ENCODE measurements at places on chromosomes 11 and 22.

- no peak for DNase-seq
These were observed 328.8 kb downstream of the TBC1D22A start for GRCh38 chr22:47091246-47091651.

DNA sequence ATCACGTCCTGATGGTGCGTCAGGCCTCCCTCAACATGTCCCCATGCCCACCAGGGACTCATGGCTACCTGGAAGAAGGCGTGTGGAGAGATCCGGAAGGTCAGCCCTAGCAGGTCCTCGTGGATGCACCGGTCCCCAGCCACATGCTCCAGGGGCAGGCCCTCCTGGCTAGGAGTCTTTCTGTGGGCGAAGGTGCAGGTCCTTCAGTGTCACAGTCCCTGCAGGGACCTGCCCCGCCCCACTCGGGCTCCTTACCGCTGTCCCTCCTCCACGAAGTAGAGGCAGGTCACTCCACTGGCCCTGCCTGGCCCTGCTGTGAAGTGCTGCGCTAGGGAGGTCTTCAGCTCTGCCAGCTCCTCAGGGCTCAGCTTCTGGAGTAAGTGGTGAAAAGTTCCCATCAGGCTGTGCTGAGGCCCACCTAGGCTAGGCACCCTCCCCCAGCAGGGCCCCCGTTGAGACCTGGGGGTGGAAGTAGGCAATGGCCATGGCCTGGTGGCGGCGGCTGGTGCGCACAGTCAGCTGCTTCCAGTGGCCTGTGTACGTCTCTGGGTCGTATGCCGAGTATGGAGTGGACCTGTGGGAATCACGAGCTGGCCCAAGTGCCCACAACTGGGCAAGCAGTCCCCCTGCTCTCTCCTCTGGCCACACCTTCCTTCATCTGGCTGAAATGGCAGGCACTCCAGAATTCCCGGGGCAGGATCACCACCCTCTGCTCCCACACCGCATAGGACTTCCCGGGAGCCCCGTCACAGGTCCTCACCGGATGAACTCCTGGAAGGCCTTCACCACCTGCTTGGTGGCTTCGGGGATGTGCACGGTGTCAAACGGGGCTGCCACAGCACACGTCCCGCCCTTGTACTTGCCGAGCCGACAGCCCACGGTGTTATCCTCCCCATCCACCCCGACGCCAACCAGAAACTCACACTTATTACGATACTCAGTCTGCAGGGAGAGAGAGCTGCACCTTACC, 1.1 kb upstream of the RANBP1 start:
- no peak for DNase-seq

DNA sequence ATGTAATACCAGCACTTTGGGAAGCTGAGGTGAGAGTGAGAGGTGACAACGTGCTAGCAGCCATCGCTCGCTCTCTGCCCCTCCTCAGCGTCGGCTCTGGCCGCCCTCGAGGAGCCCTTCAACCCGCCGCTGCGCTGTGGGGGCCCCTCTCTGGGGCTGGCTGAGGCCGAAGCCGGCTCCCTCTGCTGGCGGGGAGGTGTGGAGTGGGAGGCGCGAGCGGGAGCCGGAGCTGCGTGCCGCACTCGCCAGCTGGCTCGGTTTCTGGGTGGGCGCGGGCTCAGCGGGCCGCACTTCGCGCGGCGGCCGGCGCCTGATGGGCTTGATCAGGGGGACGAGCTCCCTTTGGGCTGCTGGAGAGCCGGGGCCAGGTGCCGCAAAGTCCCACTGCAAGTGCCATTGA, 98.9 kb upstream of the UBASH3B start:
- DNase-seq = no peak

GRCh38 chr22:35409783-35410662, 10.1 kb downstream of the MCM5 start:
- no peak for DNase-seq

- DNase-seq = no peak
These were observed 87.8 kb upstream of the FAT3 start for GRCh38 chr11:92136797-92137196.

DNA sequence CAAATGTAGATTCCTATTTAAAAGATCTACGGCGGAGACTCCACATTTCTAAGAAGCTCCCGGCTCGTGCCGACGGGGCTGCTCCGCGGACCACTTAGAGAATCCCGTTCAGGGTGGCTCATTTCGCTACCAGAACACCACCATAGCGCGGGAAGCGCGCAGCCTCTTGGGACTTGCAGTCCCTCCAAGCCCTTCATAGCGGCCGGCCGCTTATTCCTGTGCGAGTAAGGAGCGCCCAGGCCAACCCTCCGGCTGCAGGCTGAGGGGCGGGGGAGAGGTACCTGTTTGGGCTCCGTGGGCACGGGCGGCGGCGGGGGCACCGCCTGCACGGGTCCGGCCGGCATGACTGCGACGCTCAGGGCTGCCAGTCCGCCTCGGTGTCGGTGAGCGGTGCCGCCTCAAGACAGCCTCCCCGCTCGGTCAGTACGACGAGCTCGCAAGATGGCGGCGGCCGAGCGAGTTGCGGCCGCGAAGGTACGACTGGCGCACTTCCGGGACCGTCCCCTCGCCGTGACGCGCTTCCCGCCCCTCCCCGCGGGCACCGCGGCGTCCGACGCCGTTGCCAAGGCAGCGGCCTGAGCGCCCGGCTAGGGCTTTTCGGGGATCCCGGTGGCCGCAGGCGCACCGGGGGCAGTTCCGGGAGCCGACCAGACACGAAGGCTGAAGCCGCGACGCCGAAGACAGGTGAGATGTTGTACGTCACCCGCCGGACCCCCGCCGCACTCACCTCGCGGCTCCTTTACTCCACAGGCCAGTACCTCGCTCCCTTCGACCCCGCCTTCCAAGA, at the start of the genes CCDC157 and SF3A1:
CCDC157 (plus strand) TSS at position 559 of the 787 bp plus-strand sequence. CDS start 8,994 bp downstream, outside the sequence.
SF3A1 (minus strand) TSS at position 446 of the 787 bp plus-strand sequence; CDS start at position 344, 102 bp downstream.
- peak; percentile 72 for DNase-seq

DNA sequence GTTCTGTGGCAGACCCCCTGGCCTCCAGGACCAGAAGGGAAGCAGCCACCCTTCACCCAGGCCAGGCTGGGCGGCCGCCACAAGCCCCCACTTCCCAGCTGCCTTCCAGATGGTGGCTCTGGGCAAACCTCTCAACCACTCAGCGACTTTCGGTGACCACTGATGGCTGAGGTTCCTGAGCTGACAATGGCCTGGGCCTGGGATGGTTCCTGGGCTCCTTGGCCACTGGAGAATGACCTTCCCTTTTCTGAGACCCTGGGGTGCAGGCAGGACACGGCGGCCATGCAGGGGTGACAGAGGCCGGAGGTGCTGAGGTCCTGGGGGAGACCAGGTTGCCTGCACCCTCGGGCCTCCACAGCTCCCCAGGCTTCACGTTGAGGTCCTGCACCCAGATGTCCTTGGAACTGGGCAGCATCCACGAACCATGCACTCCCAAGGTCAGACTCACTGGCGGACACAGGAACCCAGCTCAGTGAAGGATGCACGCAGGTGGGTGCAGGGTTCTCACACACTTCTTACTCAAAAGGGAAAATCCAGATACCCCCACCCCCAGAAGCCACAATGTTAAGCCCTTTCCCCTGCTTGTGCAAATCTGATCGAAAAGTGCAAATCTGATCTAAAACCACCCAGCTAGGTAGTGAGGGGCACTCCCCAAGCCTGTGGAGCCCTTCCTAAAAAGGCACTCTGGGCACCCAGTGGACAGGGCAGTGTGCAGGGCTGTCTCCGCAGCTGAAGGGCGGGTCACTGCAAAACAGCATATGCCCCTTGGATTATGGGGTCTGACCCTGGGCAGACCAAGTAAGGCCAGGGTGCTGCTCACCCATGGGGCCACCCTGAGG, 13.9 kb upstream of the PHLDA2 start:
- DNase-seq = no peak

GRCh38 chr11:96306071-96306470, 36.9 kb downstream of the MAML2 start:
- DNase-seq = no peak

GRCh38 chr22:30426388-30427353, 1.1 kb downstream of the MTFP1 start:
- DNase-seq = peak; percentile 91

DNA sequence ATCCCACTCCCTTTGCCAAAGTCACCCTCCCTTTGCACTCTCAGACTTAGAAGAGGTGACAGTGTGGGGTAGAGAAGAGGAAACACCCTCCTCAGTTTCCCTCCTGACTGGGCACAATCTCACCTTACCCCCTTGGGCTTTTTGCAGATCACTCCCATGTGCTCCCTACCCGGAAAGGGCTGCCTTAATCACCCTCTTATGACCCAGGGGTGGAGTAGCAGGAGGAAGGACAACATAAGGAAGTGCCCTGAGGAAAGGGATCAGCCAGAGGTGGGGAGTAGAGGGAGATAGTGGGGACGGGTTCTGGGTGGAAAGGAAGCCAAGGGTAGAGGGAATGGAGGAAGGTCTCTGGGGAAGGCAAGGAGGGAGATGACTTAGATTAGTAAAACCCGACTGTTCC, 52.0 kb downstream of the NRXN2 start:
- DNase-seq = no peak

DNA sequence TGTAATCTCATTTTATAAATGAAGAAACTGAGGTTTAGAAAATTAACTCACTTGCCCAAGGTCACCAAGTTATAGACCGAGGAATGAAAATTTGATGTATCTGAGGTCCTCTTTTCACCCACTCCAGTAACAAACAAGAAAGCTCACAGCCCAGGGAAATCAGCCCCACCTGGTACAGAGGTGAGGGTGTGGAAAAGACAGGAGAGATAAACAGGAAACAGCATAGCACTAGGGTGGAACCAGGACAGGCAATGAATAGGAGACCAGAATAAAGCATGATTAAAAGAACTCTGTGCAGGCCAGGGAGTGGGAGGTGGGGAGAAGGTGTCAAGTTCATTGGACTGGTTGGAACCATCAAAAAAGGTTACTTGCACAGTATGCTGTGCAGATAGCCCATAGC, 46.2 kb upstream of the SMCO4 start:
- DNase-seq = no peak

DNA sequence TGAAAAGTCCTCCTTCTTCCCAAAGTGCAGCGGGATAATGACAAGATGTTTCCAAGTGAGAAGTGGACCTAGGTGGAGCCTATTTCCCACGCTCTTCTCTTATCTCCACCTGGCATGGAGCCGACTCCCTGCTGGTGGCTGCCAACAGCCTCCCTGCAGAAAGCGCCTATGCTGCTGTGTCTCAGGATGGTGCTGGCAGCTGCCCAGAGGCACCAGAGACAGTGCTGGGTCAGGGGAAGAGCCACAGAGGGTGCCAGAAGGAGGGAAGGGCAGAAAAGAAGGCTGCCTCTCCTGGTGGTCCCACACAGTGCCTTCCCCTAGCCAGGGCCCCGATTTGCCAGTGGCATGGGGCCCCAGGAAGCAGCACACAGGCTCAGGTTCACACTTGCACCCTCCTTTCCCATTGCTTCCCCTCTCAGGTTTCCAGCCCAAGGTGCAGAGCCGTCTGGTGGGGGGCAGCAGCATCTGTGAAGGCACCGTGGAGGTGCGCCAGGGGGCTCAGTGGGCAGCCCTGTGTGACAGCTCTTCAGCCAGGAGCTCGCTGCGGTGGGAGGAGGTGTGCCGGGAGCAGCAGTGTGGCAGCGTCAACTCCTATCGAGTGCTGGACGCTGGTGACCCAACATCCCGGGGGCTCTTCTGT, 19.0 kb downstream of the CD5 start:
- DNase-seq = no peak
